ENCODE measurements at places on chromosomes 7 and 10.

DNA sequence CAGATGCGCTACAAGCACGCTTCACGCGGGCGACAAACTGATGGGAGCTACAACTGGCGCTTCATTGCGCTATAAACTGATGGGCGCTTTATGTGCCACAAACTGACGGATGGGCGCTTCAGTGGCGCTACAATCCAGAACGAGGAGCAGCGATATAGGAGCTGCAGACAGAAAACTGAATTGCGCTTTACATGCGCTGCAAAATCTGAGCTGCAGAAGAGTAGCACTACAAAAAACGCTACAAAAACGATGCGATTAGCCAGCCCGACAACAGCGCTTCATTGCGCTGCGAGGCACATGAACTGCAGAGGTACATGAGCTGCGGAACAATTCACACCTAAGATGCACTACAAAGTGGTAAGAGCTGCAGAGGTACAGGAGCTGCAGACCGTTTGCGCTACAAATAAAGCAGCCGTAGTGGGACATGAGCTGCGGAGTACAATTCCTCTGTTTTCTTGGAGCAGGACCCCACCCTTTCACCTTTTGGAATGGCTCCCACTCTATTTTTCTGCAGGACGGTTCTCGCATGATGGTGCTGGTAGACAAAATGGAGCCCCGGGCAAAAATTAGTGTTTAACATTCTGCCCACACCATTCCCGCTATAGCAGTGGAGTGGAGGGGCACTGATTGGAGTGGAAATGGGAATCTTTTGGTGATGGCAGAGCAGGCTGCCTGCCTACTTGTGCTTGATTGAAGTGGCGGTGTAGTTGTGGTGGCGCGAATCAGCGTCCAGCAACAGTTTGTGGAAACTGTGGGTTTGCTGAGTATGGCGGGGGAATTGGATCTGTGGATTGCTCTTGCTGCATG is 1.2 kb upstream of the SGCE start:
- DNase-seq, result peak; percentile 21

GRCh38 chr7:34823650-34824258 is 165.7 kb downstream of the NPSR1 start:
- no peak for DNase-seq

DNA sequence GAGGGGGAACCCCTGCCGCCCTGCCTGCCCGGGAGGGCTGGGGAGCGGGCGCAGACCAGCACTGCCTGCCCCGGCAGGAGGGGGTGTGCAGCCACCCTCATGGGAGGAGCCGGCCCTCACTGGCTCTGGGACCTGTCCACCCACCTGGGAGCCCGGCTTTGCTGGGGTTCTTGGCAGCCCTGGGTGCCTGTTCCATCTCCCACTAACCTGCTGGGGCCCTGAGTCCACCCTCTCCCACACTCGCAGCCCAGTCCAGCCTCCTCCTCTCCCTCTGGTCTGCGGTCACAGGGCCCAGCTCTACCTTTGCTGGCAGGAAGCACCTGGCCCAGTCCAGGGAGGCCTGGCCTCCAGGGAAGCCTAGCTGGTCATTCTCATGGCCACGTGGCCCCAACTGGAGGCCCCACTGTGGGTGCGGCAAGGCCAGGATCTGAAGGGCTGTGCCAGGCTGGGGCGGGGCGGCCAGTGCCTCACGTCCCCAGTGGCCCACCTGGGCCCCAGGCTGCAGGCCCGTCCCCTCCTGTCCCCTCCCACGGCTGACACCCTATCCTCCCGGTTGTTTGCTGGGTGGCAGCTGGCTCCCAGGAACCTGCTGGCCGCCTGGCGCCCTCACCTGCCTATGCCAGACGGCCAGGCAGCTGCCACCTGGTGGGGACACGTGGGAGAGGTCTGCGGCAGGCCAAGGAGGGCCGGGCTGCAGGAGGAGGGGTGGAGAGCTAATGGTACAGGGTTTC is at the start of gene TMEM184A:
Gene TMEM184A, minus strand, starts transcription at position 393 of the 731 bp plus-strand sequence. CDS start 721 bp downstream, outside the sequence.
- DNase-seq, result no peak

DNA sequence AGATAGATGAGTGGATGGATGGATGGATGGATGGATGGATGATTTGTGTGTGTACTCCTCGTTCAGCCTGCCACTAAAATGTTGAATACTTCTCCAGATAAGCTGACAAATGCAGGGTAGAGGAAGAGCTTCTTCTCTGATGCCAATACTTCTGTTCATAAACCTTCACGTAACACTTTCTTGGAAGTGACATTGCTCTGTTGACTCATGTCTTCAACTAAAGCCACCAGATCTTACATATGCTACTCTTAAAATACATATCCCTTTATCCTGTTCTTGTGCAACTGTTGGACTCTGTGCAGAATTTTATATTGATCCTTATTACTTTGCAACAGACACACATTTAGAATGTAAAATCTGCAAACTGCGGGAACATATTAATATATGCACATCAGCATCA is 26.9 kb downstream of the PIK3AP1 start:
- no peak for DNase-seq

- DNase-seq, result no peak
Measured at GRCh38 chr10:118216020-118216419, 126.1 kb downstream of the FAM204A start.

GRCh38 chr10:77961668-77962067 is 35.1 kb upstream of the DLG5 start:
- DNase-seq, result no peak

DNA sequence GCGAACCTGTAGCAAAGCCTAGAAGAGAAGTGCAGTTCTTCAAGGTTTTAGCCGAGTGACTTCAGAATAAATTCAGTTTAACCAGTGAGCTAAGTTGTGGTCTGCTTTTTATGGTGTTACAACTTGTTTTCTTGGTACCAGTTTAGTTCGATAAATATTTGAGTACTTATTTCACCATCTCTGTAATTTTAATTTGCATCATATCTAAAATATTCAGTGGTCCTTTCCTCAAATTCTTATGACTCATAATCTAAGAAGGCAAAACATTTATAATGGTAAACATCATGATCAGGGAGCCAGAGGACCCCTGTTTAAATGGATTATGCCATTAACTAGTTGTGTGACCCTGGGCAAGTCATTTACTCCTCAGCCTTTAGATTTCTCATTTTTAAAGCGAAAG is 4.1 kb upstream of the BMPER start:
- DNase-seq, result no peak

GRCh38 chr7:49580000-49580399 is 193.4 kb upstream of the VWC2 start:
- DNase-seq, result no peak

DNA sequence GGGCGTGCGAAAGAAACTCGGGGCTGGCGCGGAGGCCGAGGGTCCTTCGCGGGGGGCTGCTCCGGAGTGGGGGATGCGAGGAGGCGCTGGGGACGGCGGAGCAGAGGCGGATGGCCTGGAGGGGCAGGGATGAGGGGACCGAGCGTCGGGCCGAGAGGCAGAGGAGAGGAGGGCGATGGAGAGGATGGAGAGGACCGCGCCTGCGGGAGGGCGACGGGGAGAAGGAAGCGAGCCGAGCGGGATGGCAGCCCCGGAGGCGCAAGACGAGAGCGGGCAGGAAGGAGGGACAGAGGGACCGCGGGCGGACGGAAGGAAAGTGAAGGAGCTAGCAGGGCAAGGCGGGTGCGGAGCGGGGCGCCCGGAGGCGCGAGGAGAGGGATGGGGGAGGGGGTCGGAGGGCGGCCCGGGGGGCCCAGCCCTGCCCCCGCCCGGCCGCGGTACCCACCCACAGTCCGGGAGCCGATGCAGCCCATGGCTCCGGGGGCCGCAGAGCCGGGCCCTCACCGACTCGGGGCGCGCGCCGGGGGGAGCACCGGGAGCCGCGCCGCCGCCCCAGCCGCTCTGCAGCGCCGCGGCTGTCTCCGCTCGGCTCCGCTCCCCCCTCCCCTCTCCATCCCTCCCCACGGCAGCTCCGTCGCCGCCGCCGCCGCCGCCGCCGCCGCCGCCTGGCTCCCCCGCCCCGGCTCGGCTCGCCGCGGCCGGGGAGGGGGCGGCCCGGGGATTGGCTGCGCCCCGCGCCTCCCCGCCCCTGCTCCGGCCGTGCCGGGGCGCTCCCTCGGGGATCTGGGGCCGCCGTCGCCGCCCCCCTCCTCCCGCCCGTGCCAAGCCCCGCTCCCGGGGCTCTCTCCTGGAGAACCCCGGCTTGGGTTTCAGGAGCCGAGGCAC is at the start of gene FAM131B:
Gene FAM131B, minus strand, starts transcription at position 583 of the 885 bp plus-strand sequence. Its CDS starts 110 bp downstream, at position 473.
- no peak for DNase-seq

GRCh38 chr7:30321089-30321881 is 36.9 kb downstream of the ZNRF2 start:
- DNase-seq, result no peak

GRCh38 chr10:59517996-59518395 is 155.6 kb upstream of the FAM13C start:
- DNase-seq, result no peak

DNA sequence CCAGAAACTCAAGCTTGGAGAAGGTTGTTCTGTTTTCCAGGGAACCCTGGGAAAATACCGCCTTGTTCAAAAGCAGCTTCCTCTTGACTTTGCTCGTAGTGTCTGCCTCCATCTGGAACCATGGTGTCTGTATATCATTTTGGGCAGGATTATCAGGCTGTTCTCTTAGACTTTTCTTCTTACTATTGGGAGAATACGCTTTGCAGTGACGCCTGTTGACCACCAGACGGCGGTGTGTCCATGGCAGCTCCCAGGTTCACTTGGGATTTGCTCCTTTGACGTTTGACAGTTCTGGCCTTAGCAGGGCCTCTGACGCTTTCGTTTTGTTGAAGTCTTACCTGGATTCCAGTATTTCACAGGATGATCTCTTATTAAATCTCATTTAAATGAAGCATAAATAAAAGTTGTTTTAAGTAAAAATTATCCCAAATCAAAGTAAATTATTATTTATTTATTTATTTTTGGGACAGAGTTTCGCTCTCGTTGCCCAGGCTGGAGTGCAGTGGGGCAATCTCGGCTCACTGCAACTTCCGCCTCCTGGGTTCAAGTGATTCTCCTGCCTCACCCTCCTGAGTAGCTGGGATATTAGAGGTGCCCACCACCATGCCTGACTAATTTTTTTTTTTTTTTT is 41.8 kb upstream of the GJD4 start:
- no peak for DNase-seq

- no peak for DNase-seq
Measured at GRCh38 chr10:118572256-118573041, 23.0 kb downstream of the PRLHR start.

GRCh38 chr7:110573862-110574528 is 516.9 kb upstream of the LRRN3 start:
- no peak for DNase-seq

- DNase-seq, result no peak
Measured at GRCh38 chr10:131269776-131270460, 41.6 kb downstream of the TCERG1L start.

DNA sequence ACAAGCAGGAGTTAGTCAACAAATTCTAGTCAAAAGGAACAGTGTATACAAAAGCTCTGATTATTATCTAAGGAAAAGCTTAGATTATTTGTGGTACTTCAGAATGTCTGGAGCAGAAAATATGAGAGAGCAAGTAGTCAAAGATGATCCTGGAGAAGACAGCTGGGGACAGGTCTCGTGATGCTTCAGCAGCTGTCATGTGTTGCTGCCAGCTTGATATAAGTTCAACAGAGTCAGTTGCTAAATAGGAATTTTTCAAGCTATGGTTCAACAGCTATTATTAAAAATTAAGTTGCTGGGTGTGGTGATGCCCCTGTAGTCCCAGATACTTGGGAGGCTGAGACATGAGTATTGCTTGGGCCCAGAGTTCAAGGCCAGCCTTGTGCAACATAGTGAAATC is 240.0 kb upstream of the RHOBTB1 start:
- DNase-seq, result no peak

GRCh38 chr7:51732951-51733350 is 416.3 kb upstream of the COBL start:
- no peak for DNase-seq

GRCh38 chr7:34838329-34838728 is 180.3 kb downstream of the NPSR1 start:
- DNase-seq, result no peak

- DNase-seq, result no peak
Measured at GRCh38 chr7:147279964-147280374, 1163.4 kb downstream of the CNTNAP2 start.

GRCh38 chr10:58282615-58283014 is 13.7 kb downstream of the CISD1 start:
- no peak for DNase-seq

DNA sequence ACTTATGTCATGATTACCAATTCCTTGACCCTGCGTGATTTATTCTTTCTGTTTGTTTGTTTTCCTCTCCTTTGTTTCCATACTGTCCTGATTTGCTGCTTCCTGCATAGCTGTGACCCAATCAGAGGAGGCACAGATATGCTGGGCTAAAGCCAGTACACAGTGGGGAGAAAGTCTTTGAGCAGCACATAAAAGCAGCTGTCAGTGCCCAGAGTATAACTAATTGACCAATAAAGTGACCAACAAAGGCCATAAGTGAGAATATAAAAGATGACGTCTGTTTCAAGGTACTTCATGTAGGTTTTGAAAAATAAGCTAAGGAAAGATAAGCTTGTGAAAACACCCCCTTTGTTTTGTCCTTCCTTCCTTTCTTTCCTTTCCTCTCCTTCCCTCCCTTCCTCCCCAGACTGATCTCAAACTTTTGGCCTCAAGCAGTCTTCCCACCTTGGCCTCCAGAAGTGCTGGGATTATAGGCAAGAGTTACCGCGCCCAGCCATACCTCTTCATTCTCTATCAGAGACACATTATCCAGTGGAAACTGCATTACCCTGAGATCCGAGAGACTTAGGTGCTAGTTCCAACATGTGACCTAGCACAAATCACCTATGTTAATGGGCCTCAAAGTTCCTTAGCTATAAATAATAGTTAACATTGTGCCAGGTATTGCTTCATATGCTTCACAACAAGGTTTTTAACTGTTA is 17.0 kb downstream of the BCAP29 start:
- no peak for DNase-seq

DNA sequence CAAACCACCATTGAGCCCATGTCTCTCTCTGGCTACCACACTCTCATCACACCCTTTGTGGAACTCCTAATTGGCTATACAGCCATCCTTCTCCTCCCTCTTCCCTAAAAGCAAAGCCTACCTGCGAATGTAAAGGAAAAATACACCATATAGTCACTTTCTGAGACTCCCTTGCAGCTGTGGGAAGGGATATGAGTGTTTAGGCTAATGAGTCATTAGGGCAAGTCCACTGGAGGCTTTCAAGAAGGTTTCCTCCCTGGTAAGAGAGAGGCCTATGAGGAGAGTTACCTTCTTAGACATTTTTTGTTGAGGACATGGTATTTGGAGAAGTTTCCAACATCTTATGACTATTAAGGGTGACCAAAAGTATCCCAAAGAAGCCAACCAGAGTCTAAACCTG is 4.1 kb upstream of the TMEM243 start:
- DNase-seq, result no peak

DNA sequence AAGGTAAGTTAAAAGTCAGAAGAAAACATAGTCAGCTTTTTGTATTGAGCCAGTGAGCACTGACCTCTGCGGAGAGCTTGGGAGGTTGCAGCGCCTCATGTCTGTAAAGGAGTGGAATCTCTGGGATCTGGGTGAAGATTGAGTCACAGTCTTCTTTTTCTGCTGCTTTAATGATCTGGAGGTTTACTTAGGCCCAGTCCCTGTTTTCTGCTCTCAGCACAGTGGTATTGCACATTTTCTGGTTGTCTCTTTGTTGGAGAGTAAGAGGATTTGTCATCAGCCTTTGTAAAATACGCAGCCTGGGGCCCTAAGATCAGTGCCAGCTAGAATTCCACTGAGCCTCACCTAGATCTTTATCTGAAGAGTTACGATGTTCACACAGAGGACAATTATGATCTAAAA is 58.3 kb upstream of the GJD4 start:
- DNase-seq, result no peak

GRCh38 chr7:131540491-131541162 is 15.8 kb downstream of the PODXL start:
- DNase-seq, result no peak

- no peak for DNase-seq
Measured at GRCh38 chr7:117010375-117011133, 57.3 kb downstream of the ST7 start.

GRCh38 chr10:115710136-115710535 is 562.9 kb downstream of the GFRA1 start:
- no peak for DNase-seq
